Mucosa of descending colon (tissue), 3 donors: ENCODE measurements at places on chromosomes 3 and 15. TPM values are rescaled to one million over a fixed set of nuclear protein-coding genes. Genes with fewer than 3 reads are reported as not detected.

GRCh38 chr3:156050918-156051317, 69.5 kb upstream of the KCNAB1 start:
- no peak for DNase-seq

DNA sequence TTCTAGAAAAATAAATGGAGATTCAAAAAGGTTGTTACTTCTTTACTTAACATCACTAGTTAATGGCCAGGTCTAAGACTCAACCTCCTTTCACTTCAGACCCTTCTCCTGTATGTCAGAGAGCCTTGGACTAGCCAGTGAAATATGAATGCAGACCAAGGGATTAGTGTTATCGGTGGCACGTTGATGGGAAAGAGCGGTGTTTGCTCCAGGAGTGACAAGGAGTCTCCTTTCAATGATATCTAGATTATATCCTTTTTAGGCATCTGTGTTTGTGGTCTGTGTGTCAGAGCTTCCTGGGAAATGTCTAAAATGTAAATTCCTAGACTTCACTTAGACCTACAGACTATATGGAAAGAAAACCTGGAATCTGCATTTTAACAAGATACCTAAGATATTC, 658.0 kb upstream of the KCNMB2 start:
- DNase-seq, result no peak

The SERPINI2 gene
- not detected for total RNA-seq

GRCh38 chr15:60720493-60721256, 241.7 kb upstream of the ICE2 start:
- DNase-seq, result no peak

DNA sequence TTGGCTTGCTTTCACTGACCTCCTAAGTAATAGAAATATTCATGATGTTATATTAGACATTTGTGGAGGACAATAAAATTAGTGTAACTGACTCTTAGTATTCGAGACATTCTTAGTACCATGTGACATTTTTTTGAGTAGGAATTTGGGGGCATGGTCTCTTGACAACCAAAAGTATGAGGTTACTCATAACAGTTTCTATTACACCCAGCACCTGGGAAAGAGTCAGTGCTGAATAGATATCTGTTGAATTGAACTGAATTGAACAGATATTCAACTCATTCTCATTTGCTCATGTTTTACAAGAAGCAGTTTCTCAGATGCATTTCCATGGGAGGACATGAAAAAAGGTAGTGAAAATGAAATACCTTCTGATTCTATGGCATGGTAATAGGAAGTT, 84.4 kb downstream of the CMSS1 start:
- DNase-seq, result no peak

DNA sequence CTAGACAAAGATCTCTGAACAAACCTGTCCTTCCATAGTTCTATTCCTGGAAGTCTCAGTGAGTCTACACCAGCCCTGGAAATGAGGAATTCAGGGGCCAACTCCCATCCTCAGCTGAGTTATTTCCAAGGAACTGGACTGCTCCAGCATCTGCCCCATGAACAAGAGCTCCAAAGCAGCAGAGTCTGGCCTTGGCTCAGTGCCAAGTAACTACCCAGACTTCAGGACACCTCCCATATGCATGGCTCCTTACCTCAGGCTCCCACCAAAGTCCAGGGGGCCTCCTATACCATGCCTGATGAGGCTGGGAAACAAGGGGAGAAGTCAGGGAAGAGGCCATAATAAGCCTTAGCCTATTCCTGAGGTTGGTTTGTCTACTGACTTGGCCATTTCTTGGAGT, 45.0 kb downstream of the FAIM start:
- DNase-seq, result no peak

DNA sequence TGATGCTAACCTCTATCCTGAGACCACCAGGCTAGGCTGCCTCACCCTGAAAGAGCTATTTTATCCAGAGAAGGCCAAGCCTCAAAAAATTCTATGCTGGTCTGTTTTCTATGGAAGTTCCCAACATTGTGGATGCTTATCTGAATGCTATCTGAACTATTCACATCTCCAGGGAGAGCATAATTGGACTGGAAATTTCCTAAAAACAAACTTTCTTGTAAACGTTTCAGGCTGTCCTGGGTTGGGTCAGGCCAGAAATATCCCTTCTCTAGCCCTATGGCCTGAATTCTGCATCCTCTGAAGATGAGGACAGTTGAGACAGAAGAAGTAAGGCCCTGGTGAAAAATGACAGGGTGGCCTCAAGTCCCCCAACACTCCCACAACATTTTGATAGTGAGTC, 706.4 kb upstream of the NR2F2 start:
- no peak for DNase-seq

- DNase-seq, result no peak
Observed at GRCh38 chr15:48966595-48967301, 3.0 kb upstream of the SHC4 start.

The OXTR gene
- 0.52 TPM for total RNA-seq

GRCh38 chr3:143081365-143081764, 38.2 kb upstream of the CHST2 start:
- DNase-seq, result no peak

The SPTBN5 gene
- 2.2 TPM for total RNA-seq

DNA sequence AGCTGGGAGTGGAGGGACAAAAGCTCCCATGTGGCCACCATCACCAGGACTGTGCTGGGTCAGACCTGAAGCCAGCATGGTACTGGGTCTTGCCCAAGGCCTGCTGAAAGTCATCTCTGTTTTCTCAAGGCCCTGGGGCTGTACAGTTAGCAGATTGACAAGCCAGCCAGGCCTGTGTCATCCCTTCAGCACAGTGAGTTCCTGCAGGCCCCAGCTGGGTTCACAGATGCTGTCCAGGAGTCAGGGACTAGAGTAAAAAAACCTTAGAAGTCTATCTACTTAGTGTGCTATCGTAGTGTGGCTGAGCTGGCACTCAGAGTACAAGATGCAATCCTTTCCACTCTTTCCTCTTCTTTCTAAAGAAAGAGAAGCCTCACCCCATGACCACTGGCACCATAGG, 246.0 kb upstream of the NAALADL2 start:
- DNase-seq, result no peak

The ZNF620 gene
- total RNA-seq, result 6.4 TPM

The SLC26A6 gene
- total RNA-seq, result 161 TPM

DNA sequence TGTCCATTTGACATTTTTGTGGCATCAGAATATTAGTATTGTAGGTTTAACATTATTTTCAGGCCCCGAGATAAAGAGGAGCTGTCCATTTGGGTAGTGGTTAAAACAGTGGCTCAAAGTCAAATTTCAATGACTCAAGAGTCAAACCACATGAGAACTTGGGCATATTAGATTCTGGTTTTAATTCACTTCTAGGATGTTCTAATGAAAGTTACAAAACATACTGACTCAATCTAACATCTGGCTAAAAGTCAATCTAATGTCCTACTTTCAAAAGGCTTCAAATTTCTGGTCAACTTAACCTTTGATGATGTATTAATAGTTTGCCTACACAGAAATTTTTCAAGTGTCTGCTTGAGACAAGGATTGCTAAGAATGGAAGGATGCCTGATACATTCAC, 112.4 kb downstream of the ABI3BP start:
- DNase-seq, result no peak

- no peak for DNase-seq
Observed at GRCh38 chr15:94327356-94327936, 96.1 kb downstream of the MCTP2 start.

DNA sequence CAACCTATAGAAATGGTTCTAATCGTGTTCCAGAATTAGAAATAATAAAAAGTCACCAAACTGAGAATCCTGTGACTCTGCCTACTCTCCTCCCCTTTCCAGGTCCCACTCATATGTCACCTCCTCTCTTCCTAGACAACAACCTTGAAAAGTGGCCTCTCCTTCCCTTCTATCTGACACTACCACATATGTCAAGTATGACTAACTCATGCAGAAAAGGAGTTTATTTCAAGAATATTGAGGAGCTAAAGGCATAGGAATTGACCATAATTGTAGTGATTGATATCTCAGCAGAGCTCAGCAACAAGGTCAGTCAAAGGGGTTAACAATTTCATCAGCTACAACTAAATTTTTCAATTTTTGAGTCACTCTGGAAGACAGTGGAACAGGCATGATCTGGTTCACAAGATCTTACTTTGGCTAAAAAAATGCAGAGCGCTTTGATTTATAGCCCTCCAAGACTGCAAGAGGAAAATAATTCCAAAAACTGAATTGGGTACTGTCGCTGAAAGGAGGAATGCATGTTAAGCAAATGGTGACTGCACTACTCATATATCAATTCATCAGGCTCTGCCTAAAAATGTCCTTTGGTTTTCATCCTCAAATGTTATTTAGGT, 160.6 kb upstream of the ARHGEF26 start:
- DNase-seq, result no peak

DNA sequence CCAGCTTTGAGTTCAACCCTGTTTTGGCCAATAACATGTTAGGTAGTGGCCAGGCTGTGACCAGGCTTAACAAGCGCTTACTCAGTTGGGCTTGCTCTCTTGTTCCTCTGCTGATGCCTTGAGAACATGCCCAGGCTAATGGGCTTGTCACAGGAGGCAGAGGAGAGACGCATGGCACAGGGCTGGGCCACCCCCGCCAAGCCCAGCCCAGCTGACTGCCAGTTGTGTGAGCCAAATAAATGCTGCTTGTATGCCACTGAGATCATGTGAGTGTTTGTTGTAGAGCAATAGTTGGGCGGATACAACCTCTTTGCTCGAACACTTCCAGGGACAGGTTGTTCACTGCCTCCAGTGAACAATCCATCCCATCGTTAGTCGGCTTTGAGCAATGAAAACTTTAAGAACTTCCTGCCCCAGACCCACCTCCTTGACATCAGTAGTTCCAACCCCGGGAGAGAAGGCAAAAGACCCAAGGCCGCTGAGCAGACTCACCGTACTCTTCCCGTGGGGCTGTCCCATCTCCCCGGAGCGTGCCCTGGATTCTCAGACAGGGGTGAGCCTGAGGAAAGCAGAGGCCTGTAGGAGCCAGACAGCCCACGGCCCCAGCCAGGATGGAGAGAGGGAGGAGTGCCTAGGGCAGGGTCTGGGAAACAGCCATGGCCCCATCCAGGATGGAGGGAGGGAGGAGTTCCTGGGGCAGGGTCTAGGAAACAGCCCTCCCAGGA, 4.1 kb downstream of the PLA2G4F start:
- DNase-seq, result peak; percentile 70

- no peak for DNase-seq
Observed at GRCh38 chr3:171559586-171559985, 99.4 kb upstream of the TNIK start.

The GJD2 gene
- not detected for total RNA-seq

The DUOXA1 gene
- total RNA-seq, result 1.6 TPM

GRCh38 chr15:75872403-75872990, 29.2 kb downstream of the UBE2Q2 start:
- DNase-seq, result no peak

GRCh38 chr15:39785139-39785538, 2.5 kb upstream of the FSIP1 start:
- no peak for DNase-seq

The SLC9A9 gene
- total RNA-seq, result 18.2 TPM

The PP2D1 gene
- not detected for total RNA-seq

- DNase-seq, result peak; percentile 68
Observed at GRCh38 chr3:49158103-49158709, 7.9 kb downstream of the CCDC71 start.

DNA sequence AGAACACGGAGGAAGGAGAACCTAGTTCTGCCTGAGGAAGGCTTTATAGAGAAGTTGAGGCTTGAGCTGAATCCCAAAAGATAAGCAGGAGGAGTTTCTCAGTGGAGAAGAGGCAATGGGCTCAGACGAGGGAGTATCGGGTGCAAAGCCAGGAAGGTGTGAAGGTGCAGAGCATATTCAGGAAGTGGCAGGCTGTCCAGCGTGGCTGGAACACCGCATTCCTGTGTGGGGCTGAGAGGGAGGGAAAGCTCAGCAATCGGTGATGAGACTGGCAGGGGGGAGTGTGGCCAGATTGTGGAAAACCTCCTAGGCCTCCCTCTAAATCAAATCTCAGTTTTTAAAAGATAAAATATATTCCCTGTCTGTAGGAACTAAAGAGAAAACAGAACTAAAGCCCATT, 63.0 kb downstream of the ARHGAP31 start:
- DNase-seq, result no peak

GRCh38 chr3:122458992-122459391, 43.1 kb upstream of the WDR5B start:
- DNase-seq, result no peak

DNA sequence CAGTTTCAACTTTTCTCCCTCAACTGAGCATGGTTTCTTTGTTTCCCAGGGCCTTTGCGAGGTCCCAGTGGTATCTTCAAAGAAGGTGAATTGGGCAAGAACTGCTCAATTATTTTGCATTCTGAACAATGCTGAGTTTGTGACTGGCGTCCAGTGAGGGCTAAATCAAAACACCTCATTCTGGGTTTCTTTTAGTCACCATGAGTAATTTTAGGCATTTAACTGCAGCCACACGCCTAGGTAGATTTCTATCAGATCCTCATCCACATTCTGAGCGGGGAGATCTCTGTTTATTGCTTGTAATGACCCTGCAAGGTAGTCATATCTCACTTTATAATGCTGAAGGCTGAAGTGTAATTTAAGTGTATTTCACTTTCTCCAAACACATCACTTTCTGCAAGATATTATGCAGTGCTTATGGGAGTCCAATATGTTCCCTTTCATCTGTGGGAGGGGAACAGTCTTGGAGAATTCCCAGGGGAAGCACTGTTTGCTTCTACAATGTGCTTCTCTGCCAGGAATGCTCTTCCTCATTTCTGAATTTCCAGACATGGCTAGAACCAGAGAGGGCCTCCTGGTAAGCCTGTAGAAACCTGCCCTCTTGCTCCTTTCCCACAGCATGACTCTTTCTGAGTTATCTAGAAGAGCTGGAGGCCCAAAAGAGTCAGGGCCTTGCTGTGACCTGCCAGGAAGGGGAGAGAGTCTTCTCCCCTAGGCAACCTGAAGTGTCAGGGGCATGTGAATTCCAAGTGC, 91.7 kb downstream of the FRMD4B start:
- DNase-seq, result no peak
